Hair follicular keratinocyte (primary cell): ENCODE measurements at places on chromosomes 1 and 21. TPM values are rescaled to one million over a fixed set of nuclear protein-coding genes. Genes with fewer than 3 reads are reported as not detected.

The LCE1C gene
- 1.1 and 9.9 TPM in 2 replicates for total RNA-seq

The TMEM82 gene
- not detected in 2 replicates for total RNA-seq

The OR2L2 gene
- total RNA-seq, result not detected in 2 replicates

The MTARC2 gene
- 0.70 and 2.5 TPM in 2 replicates for total RNA-seq

The S100A1 gene
- total RNA-seq, result not detected in 2 replicates

The EPHA2 gene
- total RNA-seq, result 110 and 129 TPM in 2 replicates

The CDK18 gene
- total RNA-seq, result 12.7 and 17.3 TPM in 2 replicates

The GJA8 gene
- not detected in 2 replicates for total RNA-seq

The NHLH1 gene
- not detected in 2 replicates for total RNA-seq

The ATP6V1G3 gene
- not detected in 2 replicates for total RNA-seq

The FMO2 gene
- total RNA-seq, result 0.08 TPM in 1 of 2 replicates, not detected in the other

The MYOM3 gene
- total RNA-seq, result 0.38 and 0.78 TPM in 2 replicates

The FAM167B gene
- total RNA-seq, result not detected in 2 replicates

The TMEM200B gene
- total RNA-seq, result 5.9 and 6.6 TPM in 2 replicates

The RGS4 gene
- total RNA-seq, result 0.04 TPM in 1 of 2 replicates, not detected in the other

The TMPRSS2 gene
- not detected in 2 replicates for total RNA-seq

The MTX1 gene
- 97.6 and 103 TPM in 2 replicates for total RNA-seq

The AADACL4 gene
- not detected in 2 replicates for total RNA-seq

The CELA3B gene
- not detected in 2 replicates for total RNA-seq

The PLEKHO1 gene
- total RNA-seq, result 5.6 and 5.8 TPM in 2 replicates

The FBLIM1 gene
- total RNA-seq, result 154 and 198 TPM in 2 replicates

The LGR6 gene
- total RNA-seq, result 0.04 and 0.16 TPM in 2 replicates
